ENCODE measurements at places on chromosomes 3 and 15.

DNA sequence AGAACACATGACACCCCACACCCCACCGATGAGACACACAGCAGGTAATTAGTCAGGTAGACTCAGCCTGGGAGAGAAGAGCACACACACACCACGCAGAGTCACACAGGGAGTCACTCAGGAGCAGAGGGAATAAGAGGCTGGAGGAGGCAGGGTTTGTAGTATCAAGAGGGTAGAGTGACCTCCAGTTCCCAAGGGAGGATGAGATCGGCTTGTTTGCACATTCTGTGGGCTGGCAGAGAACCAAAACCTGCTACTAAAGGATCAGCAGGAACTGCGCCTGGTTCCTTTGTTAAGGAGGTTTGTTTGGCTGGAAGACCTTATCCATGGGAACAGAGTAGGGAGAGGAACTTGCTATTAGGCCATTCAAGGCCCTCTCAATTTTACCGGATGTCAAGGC lies 281.4 kb upstream of the SLCO3A1 start:
- no peak for DNase-seq

DNA sequence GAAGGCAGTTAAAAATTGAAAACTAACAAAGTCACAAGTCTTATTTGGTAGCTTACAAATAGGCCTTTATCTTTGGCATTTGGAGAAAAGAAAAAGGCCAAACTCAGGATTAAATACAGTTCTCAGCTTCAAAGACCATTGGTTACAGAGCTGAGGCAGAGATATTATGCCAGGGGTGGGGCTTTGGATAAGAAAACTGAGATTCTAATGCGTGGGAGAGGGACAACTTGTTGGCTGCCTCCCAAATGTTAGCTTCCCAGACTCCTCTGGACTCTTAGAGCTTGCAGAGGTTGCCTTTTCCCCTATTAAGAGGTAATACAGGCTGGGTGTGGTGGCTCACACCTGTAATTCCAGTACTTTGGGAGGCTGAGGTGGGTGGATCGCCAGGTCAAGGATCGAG lies 231.8 kb downstream of the SQOR start:
- DNase-seq = no peak

- no peak for DNase-seq
These were observed 1.4 kb downstream of the MBNL1 start for GRCh38 chr3:152269831-152270734.

- peak; percentile 35 for DNase-seq
These were observed 35.1 kb upstream of the PPARG start for GRCh38 chr3:12253516-12254343.

DNA sequence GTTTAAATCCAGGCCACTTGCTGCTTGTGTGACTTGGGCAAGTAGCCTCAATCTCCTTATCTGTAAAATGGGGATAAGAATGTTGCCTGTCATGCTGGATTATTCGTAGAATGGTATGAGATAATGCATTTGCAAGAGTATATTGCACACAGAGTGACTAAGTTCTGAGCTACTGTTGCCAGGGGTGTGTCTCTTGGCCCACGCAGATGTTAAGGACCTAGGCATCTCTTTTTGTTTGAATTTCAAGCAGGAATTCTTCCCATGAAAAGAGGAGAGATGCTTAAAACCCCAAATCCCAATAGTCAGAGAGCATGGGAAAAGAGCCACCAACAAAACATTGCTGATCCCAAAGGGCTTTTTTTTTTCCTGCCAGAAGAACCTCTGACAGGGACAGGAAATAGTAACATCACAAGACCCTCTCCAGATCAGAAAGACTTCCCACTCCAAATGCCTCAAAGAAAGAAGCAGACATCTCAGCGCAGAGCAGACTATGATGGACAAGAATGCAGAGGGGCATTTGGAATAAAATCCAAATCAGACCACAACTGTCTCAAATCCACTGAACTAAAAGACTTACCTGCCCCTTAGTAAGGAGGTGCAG lies 90.5 kb downstream of the MRPL46 start:
- no peak for DNase-seq

DNA sequence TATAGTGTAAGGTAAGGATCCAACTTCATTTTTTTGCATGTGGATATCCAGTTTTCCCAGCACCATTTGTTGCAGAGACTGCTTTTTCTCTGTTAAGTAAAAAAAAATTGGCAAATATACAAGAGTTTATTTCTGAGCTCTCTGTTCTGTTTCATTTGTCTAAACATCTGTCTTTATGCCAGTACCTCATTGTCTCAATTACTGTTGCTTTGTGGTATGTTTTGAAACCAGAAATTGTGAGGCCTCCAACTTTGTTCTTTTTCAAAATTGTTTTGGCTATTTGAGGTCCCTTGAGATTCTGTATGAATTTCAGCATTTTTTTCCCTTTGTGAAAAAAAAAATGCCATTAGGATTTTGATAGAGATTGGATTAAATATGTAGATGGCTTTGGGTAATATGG lies 150.5 kb downstream of the MINAR1 start:
- DNase-seq = no peak

DNA sequence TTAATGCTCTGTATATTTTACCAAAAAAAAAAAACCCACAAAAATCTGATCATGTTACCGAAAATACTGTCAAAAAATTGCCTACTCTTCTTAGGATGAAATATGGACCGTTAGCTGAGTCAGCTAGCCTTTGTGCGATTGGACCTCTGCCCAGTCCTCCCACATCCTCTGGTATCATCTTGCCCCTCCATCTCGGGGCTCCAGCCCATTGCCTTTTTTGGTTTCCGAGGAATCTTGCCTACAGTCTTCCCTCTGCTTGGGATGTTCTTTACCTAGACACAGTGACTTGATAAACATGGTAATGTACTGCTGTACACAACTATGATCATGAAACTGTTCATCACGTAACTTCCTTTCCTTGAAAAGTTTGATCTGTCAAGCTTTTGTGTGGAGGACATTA lies 371.4 kb downstream of the SV2B start:
- no peak for DNase-seq

DNA sequence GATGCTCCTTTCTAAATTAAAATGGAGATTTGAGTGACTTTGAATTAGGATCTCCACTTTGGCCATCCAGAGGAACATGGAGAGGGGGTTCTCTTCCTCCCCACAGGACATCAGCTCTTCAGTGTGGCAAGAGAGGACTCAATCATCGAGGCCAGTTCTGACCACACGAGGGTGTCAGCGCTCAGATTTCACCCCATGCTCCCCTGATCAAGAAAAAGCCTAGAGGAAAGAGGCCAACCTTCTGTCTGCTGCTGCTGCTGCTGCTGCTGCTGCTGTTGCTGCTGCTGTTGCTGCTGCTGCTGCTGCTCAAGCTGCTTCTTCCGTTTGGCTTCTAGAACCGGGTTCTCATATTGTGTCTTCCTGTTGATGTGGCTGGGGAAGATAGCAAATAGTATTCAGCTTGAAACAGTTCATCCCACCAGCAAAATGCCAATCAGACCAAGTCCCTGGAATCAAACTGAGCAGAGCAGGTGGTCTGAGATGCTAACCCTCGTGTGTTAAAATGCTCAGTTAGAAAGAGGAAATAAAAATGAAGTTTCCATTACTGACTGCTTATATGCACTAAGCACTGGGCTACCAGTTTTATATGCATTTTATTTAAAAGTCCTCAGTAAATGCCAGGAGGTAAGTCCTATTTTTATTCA lies 599.0 kb downstream of the MAGI1 start:
- DNase-seq = peak; percentile 9

- no peak for DNase-seq
These were observed 4.6 kb upstream of the KCTD6 start for GRCh38 chr3:58487140-58487886.

GRCh38 chr15:95857758-95858157 lies 472.7 kb upstream of the NR2F2 start:
- DNase-seq = no peak

GRCh38 chr3:72185549-72186399 lies 400.8 kb upstream of the PROK2 start:
- no peak for DNase-seq

DNA sequence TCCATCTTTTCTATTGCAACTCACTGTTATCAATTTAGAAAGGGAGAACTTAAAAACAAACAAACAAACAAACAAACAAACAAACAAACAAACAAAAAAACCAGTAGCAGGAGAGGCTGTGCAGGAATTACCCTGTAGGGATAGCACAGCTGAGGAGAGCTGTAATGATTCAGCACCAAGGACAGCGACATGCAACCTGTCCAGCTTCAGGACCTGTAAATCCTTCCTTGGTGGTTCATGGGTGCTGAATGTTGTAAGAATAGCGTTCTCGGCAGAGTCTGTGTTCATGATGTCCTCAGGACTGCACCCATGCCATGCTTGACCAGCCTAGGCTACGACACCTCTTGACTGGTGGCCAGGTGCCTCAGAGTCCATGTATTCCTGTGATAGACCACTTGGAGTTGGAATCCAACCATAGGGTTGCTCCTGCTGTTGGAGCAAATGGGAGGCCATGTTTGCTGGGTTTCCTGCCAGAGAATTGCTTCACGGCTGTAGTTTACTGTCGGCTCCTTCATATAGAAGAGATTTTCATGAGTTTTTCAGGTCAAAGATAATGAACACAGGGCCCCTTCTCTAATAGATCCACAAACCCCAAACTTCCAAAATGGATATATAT lies 65.9 kb downstream of the CACNA2D3 start:
- DNase-seq = peak; percentile 13

- peak; percentile 40 for DNase-seq
These were observed 725 bp downstream of the FEM1B start for GRCh38 chr15:68278345-68278594.

GRCh38 chr3:172782235-172782634 lies 31.7 kb downstream of the ECT2 start:
- DNase-seq = no peak

- DNase-seq = no peak
These were observed 3.6 kb upstream of the PTPN23 start for GRCh38 chr3:47377186-47377585.

- DNase-seq = no peak
These were observed 5.1 kb downstream of the RBP1 start for GRCh38 chr3:139534455-139534812.

DNA sequence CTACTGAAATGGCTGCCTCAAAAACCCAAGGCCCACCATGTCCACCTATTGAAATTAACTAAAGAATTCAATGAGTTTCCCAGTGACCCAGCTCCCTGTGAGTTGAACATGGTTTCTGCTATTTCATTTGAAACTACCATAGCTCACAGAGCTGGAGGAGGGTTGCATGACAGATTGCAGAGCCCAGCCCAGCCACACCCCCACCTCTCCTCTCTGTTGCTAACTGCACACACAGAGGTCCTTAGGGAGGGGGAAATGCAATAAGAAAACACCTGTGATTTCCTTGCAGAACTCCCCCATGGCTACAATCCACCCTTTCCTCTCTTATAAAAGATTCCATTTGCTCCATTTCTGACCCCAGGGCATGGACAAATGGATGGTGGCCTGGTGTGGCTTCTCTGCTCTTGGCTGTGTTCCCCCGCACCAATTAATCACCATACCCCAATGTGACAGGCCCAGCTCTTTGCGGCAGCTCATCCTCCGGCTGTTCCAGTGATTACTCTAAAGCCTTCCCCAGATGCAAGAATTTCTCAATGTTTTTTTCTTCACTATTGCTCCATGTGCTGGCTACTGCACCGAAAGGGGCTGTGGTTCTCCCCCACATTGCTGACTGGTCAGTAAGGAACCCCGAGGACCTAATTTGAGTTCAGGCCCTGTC lies 208.4 kb upstream of the KBTBD8 start:
- no peak for DNase-seq

Data from HuH-7.5 (cell line).